Gastroesophageal sphincter (tissue), 4 donors: ENCODE measurements at places on chromosomes 13 and 19.
A peak's percentile ranks its signal among the peaks of the same experiment; 100 is the strongest.

DNA sequence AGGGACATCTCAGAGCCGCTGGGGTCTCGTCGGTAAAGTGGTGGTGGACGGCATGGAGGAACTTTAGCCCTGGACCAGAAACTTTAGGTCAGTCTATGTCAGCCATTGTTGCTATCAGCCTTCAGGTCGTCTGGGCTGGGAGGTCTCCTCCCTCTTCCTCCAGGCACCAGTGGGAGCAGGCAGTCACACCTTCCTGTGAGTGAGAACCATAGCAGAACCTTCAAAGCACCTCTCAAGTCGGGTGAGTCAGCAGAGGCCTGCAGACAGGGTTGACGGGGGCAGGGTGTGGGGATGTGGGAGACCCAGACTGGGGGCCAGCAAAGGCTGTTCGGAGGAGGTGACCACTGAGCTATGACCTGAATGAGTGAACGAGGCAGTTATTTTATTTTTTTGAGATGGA is 15.4 kb upstream of the SBNO2 start:
- no peak for ATAC-seq

DNA sequence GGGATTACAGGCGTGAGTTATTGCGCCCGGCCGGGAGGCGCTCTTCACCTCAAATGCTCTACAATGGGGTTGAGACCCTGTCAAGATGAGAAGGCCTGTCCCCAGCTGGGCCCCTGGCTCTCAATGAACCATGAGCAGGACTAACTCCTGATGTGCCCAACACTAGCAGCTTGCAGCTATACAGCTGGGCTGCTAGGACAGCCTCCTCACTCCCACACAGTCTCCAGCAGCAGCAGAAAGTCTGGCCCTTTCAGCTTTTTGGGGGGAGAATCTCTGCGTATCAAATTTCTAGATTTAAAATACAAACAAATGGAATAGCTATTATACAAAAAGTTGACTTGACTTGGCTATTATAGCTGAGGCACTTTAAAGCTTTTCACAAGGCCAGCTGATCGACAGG is 30.2 kb downstream of the TMTC4 start:
- ATAC-seq = no peak

- no peak for ATAC-seq
Measured at GRCh38 chr13:23350009-23350408, 83.5 kb downstream of the SACS start.

DNA sequence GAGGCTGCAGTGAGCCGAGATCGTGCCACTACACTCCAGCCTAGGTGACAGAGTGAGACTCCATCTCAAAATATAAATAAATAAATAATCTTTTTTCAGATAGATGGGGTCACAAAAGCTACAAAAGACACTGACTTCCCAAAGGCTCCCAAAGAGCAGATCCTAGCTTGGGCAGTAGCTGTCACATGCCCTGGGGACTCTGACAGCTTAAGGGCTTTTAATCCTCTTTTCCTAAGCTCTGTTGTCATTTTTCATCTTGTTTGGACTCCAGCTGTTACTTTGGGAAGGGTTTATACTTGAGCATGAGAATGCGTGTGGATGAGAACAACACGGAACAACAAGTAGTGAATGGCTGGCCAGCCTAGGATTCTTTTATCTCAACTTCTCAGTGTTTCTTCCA is 231.7 kb downstream of the MZT1 start:
- ATAC-seq = no peak

GRCh38 chr19:51242881-51243630 is 7.8 kb upstream of the SIGLECL1 start:
- no peak for ATAC-seq

GRCh38 chr19:49435670-49436069 is 5.7 kb downstream of the SLC17A7 start:
- no peak for ATAC-seq

DNA sequence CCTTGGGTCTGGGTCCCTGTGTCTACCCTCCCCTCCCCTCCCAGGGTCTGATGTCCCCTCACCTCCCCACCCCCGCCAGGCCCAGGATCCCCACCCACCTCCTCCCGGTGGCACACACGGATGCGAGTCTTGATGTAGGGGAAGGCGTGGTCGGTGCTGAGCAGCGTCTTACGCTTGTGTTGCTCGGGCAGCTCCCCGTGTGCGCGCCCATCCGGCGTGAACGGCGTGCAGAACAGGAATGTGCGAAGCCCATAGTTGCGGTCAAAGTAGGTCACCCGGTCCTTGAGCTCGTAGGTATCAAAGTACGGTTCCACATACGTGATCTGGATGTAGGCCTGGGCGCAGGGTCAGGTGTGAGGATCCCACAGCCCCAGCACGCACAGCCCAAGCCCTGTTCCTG is 4.4 kb upstream of the KANK2 start:
- ATAC-seq = no peak

DNA sequence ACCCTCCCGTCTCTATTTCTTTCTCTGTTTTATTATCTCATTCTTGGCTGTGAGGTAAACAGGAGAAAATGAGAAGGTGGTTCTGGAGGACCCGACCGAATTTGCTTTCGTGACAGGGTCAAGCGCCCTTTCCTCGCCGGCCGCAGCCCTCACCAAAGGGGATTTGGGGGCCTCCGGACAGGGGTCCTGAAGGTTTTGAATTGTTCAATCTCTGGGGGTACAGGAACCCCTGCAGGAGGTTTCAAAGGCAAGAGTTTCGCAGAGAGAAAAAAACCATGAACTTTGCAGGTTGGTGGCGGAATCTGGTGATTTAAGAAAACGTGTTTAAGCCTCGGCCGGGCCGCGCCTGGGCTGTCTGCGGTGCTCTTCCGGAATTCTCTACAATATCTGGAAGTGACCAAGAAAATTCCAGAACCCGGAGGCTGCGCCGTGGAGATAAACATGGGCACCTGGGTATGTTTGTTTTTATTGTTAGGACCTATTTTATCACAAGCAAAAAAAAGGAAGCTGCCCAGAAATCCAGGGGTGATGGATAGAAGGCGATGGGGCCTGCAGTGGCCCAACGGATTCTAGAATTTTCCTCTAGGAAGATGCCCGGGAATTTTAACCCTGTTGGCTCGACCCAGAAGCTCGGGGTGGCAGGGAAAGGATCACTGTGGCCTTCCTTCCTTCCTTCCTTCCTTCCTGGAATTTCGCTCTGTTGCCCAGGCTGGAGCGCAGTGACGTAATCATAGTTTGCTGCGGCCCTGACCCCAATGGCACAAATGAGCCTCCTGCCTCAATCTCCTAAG is 14.2 kb upstream of the PTBP1 start:
- ATAC-seq = peak; percentile 33

- no peak for ATAC-seq
Measured at GRCh38 chr13:33918199-33918932, 100.4 kb downstream of the RFC3 start.

GRCh38 chr13:35732565-35732964 is 256.1 kb upstream of the MAB21L1 start:
- no peak for ATAC-seq

DNA sequence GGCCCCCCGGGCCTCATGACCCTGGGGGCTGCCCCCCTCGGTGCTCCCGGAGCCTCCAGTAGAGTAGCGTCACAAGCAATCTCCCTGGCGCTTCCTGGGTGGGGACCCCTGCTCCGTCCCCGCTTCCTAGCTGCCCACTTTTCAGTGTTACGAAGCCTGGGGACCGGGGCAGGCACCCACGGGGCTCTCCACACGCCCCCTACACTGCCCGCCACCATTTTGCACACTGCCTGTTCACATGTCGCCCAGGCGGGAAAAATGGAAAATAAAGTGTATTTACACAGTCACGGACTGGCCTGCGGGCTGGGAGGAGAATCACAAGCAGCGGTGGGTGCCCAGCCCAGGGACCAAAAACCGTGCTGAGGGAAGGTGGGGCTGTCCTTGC is 9.5 kb downstream of the PRR36 start:
- ATAC-seq = no peak

DNA sequence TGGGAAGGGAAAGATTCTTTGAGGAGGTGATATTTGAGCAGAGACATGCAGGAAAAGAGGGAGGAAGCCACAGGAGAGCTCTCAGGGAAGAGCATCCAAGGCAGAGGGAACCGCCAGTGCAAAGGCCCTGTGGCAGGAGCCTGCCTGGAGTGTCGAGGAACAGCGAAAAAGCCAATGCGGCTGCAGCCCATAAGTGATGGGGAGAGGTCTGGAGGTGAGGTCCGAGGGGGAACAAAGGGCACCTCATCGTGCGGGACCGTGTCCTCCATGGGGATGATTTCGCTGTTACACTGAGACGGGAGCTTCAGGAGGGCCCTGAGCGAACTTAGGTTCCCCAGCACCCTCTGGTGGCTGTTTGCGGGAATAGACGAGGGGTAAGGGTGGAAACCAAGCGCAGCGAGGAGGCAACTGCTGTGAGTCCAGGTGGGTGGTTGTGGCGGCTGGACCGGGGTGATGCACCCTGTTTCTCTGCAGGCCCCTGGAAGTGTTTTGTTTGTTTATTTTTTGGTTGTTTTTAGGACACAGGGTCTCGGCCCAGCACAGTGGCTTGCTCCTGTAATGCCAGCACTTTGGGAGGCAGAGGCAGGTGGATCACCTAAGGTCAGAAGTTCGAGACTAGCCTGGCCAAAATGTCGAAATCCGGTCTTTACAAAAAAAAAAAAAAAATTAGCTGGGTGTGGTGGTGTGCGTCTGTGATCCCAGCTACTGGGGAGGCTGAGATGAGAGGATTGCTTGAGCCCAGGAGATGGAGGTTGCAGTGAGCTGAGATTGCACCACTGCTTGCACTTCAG is 5.9 kb upstream of the EHD2 start:
- ATAC-seq = peak; percentile 80

DNA sequence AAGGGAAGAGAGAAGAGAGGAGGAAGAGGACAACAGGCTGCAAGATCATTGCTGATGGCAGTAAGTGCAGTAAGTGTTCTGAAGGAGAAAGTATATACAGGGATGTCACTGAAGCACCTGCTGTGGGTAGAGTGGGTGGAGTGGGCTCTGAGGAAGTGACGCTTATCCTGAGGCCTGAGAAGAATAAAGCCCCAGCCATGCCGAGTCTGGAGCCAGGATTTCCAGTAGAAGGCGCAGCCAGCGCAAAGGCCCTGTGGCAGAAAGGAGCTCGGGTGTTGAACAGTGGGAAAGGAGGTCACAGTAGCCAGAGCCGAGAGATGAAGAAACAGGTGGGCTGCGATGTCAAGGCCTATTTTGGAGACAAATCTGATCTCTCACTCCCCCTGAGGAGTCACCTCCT is 31.8 kb upstream of the ADGRE5 start:
- no peak for ATAC-seq

GRCh38 chr19:45809643-45810159 is 5.4 kb downstream of the RSPH6A start:
- ATAC-seq = no peak

DNA sequence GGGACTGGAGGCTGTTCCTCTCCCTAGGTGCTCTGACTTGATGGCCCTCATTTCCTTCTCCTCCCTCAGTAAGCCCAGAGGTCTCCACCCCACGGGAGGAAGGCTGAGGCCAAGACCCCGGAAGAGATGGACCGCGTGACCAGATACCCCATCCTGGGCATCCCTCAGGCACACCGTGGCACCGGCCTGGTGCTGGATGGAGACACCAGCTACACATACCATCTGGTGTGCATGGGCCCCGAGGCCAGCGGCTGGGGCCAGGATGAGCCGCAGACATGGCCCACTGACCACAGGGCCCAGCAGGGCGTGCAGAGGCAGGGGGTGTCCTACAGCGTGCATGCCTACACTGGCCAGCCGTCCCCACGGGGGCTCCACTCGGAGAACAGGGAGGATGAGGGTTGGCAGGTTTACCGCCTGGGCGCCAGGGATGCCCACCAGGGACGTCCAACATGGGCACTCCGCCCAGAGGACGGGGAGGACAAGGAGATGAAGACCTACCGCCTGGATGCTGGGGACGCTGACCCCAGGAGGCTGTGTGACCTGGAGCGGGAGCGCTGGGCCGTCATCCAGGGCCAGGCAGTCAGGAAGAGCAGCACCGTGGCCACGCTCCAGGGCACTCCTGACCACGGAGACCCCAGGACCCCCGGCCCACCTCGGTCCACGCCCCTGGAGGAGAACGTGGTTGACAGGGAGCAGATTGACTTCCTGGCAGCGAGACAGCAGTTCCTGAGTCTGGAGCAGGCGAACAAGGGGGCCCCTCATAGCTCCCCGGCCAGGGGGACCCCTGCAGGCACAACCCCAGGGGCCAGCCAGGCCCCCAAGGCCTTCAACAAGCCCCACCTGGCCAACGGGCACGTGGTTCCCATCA is 6.1 kb downstream of the MISP start:
- no peak for ATAC-seq

GRCh38 chr13:65600702-65601101 is 1629.4 kb downstream of the PCDH9 start:
- no peak for ATAC-seq

- ATAC-seq = no peak
Measured at GRCh38 chr19:49014123-49014869, 2.6 kb downstream of the LHB start.

- ATAC-seq = no peak
Measured at GRCh38 chr19:28332886-28333285, 880.1 kb downstream of the UQCRFS1 start.

DNA sequence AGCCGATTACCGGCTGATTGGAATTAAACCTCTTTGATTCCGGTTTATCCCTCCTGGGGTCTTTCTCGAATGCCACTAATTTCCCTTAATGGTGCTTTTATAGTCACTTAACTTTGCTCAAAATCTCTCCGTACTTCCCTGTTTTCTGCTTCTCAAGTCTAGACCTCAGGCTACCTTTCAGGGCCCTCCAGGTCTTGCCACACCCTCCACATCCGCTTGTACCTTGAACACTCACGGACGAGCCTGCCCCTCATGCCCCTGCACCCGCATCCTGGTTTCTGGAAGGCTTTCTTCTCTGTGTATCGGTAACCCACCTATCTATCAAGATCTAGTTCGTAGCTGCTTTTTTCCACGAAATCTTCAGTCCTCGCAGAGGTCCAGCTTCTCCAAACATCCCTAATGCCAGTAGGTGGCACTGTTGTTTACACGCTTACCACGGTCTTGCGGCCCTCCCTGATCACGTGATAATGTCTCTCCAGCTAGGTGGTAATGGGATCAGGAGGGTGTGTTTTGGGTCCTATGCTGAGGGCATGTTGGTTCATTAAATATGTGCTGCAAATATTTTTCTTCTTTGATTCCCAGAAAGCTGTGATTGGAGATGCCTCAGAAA is 13.8 kb downstream of the ATP12A start:
- ATAC-seq = peak; percentile 50

DNA sequence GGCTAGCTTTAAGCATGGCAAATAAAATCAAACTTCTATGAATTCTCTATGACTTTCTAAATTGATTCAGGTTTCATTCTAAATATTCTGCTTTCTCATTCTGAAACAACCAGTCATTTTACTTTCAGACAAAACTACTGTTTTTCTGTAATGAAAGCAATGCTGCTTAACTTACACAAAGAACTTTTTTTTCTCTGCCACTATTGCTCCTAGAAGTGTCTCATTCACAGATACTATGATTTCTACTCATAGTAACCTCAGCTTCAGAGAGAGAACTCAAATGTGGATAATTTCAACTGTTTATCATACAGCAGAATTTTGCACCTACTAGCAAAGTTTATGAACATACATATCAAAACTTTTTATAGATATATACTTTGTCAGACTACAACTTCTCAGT is 724.6 kb downstream of the SLITRK5 start:
- ATAC-seq = no peak
